HepG2 (cell line): ENCODE measurements at places on chromosomes 4 and X.
A peak's percentile ranks its signal among the peaks of the same experiment; 100 is the strongest.

- H3K27me3 ChIP-seq, result no peaks in the 10 kb centered on the region
- DNase-seq, result no peak
- no peak overlapping the region for H3K4me3 ChIP-seq
- H3K27ac ChIP-seq, result no peak overlapping the region
- no peaks in the 10 kb centered on the region for H3K4me1 ChIP-seq
- no peaks in the 10 kb centered on the region for H3K36me3 ChIP-seq
These were observed 82.9 kb downstream of the RTL5 start for GRCh38 chrX:72048510-72049455.

DNA sequence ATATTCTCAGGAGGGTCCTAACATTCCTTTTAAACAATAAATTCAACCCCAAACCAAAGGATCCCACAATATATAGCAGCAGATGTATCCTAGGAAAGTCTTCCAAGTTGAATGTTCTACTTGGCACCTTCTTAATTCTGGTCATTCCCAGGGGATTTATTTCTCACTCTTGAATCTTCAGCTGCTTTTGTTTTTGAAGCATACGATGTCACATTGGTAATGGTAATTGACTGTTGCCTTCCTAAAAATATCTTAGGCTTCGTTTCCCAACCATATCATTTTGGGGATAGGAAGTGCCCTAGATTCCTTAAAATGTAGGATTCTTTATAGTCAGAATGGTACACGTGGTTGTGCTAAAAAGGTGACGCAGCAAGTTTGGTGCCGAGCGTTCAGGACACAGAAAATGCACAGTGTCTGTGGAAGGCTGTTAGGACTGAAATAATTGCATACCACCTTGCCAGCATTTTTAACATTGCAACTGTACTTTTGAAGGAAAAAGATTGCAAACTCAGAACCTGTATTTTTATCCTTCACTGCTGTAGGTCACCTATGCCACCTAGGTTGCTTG, 8.1 kb downstream of the SNX25 start:
- H3K27me3 ChIP-seq, result no peaks in the 10 kb centered on the region
- no peak for DNase-seq
- H3K36me3 ChIP-seq, result peaks cover 2% of the 10 kb centered on the region; the same call in 1 of the 2 replicates
- no peak overlapping the region for H3K27ac ChIP-seq
- peaks cover 46% of the 10 kb centered on the region for H3K4me1 ChIP-seq

- no peaks in the 10 kb centered on the region for H3K36me3 ChIP-seq
- no peak overlapping the region for H3K4me3 ChIP-seq
- DNase-seq, result no peak
These were observed 70.3 kb downstream of the ACOX3 start for GRCh38 chr4:8370106-8370787.

GRCh38 chr4:83865417-83866150, 329.7 kb downstream of the GPAT3 start:
- H3K4me3 ChIP-seq, result no peak overlapping the region
- no peak overlapping the region for H3K27ac ChIP-seq
- H3K4me1 ChIP-seq, result peaks cover 8% of the 10 kb centered on the region
- DNase-seq, result no peak
- H3K36me3 ChIP-seq, result no peaks in the 10 kb centered on the region
- H3K27me3 ChIP-seq, result no peaks in the 10 kb centered on the region

DNA sequence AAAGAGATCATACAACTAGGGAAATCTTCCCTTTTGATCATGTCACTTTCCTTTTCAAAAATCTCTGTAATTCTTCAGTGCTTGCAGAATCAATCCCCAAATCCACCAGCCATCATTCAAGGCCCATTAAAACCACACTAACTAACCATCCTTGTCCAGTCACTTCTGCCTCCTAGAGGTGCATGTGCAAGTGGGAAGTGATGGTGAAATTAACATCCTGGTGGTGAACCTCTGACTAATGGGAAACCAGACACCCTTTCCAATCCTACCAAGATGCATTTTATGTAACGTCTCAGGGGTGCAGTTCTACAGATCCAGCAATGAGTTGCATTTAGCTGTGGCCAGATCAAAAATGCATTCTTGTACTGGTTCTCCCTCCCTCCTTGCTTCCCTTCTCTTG, 341.8 kb downstream of the RAPGEF2 start:
- no peaks in the 10 kb centered on the region for H3K27me3 ChIP-seq
- H3K36me3 ChIP-seq, result no peaks in the 10 kb centered on the region
- H3K4me3 ChIP-seq, result no peak overlapping the region

DNA sequence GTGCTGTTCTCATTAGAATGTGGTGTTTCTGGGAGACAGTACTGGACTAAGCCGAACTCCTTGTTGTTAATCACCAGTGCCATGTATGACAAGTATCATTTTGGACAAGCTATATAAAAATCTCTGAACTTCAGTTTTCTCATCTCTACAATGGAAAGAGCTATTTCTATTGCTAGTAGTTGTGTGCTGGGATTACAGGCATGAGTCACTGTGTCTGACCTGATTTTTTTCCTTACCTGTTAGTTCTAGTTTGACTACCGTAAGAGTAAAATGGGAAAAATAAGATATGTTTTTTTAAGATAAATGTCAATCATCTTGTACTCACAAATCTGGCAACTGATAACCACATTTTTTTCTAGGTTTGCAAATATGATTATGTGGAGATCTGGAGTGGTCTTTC, 192.3 kb downstream of the TLL1 start:
- H3K27me3 ChIP-seq, result no peaks in the 10 kb centered on the region
- no peak overlapping the region for H3K27ac ChIP-seq
- DNase-seq, result no peak
- no peaks in the 10 kb centered on the region for H3K36me3 ChIP-seq

DNA sequence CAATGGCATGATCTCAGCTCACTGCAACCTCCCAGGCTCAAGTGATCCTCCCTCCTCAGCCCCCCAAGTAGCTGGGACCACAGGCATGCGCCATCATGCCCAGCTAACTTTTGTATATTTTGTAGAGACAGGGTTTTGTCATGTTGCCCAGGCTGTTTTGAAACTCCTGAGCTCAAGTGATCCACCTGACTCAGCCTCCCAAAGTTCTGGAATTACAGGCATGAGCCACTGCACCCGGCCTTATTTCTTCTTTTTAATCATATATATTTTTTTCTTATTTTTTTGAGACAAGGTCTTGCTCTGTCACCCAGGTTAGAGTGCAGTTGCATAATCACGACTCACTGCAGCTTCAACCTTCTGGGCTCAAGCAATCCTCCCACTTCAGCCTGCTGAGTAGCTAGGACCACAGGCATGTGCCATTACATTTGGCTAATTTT, 184.0 kb downstream of the TSPAN5 start:
- H3K27me3 ChIP-seq, result no peaks in the 10 kb centered on the region
- no peak overlapping the region for H3K4me3 ChIP-seq
- H3K27ac ChIP-seq, result no peak overlapping the region
- DNase-seq, result no peak

DNA sequence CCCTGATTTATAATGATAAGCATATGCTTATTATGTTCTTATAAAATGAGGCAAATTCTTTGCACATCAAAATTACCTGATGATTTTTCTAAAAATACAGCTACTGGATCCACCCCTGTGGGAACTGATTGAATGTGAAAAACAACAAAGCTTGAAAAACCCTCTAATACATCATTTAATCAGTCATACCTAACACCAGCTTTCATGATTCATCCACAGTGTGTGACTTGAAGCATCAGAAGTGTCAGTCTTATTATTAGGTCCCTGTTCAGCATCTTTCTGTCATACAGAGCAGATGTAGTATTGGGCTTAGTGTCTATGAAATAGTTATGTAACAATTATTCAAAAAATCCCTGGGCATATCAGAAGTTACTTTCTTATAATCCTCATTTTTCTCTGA, 671.3 kb upstream of the GALNT7 start:
- no peaks in the 10 kb centered on the region for H3K4me1 ChIP-seq
- H3K36me3 ChIP-seq, result no peaks in the 10 kb centered on the region
- H3K27me3 ChIP-seq, result no peaks in the 10 kb centered on the region; the same call in 1 of the 2 replicates

DNA sequence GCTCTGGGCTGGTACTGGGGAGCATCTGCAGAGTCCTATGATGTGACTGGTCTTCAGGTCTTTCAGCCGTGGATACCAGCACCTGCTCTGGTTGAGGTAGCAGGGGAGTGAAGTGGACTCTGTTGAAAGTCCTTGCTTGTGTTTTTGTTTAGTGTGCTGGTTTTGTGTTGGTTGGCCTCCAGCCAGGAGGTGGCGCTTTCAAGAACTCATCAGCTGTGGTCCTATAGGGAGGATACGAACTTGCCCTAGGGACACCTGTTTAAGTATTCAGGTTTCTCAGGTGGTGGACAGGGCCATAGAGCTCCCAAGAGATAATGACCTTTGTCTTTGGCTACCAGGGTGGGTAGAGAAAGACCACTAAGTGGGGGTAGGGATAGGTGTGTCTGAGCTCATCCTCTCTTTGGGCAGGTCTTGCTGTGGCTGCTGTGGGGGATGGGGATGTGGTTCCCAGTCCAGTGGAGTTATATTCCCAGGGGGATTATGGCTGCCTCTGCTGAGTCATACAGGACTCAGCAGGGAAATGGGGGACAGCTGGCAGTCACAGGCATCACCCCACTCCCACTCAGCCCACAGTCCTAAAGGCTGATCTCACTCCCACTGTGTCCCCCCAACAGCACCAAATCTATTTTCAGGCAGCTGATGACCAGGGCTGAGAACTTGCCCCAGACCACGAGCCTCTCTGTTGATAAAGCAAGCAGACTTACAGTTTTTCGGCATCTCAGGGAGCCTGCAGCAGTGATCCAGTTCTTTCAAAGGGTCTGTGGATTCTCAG, 24.1 kb downstream of the MSMO1 start:
- H3K27me3 ChIP-seq, result no peaks in the 10 kb centered on the region; the same call in 1 of the 2 replicates
- H3K4me1 ChIP-seq, result peaks cover 22% of the 10 kb centered on the region
- DNase-seq, result peak; percentile 43
- no peaks in the 10 kb centered on the region for H3K36me3 ChIP-seq

DNA sequence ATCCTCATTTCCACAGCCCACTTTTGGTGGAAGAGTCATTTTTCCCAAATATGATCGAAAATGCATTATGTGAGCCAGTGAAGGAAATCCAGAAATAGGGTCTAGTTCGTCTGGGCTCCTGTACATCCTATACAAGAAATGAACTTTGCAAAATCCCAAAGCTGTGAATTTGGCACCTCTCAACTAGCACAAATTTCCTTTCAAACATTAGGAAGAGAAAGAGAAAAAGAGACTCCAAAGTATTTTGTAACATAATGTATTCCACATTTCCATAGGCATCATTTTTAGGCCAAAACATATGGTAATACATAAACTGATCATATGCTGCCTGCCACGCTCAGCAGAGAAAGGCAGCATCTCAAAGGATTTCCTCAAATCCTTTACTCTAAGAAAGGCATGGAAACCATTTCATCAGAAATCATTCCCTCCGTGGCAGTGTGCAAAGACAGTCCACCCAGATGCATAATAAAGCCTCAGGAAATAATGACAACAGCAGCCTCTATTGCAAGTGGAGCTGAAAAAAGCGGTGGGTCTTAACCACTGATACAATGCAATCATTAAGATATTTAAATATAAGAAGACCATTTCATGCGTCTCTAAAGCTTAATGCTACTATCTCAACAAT, 56.8 kb downstream of the ANOS1 start:
- H3K4me3 ChIP-seq, result no peak overlapping the region
- H3K4me1 ChIP-seq, result no peaks in the 10 kb centered on the region
- DNase-seq, result no peak
- H3K36me3 ChIP-seq, result no peaks in the 10 kb centered on the region
- H3K27me3 ChIP-seq, result no peaks in the 10 kb centered on the region

- no peaks in the 10 kb centered on the region for H3K4me1 ChIP-seq
- no peak for DNase-seq
- no peak overlapping the region for H3K4me3 ChIP-seq
These were observed 1.8 kb downstream of the ADAM29 start for GRCh38 chr4:174919886-174920423.

DNA sequence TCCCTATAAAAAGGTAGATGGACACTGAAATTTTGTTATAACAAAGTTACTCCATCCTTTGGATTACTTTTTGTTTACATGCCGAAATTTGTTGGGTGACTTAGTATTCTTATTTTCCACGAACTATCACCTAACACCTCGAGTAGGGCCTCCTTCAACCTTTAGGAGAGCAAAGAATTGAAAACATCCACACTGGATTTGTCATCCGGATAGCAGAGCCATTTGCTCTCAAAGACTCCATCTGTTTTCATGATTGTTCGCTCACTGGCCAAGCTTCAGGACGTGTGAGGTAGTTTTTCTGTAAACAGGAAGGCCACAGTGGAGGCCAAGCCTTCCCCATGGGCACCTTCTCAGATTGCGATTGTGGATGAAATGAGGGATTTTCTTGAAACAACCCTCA, at the start of gene ADAD1:
ADAD1 (plus strand) TSS at position 301 of the 400 bp plus-strand sequence. CDS start 1,059 bp downstream, outside the sequence.
- no peaks in the 10 kb centered on the region for H3K4me1 ChIP-seq
- no peak within 1 kb of the TSS for H3K27ac ChIP-seq
- no peak within 1 kb of the TSS for H3K4me3 ChIP-seq
- no peaks in the 10 kb centered on the region for H3K36me3 ChIP-seq

GRCh38 chr4:70239884-70240591, 2.4 kb upstream of the CSN3 start:
- H3K27me3 ChIP-seq, result no peaks in the 10 kb centered on the region
- H3K4me1 ChIP-seq, result peaks cover 32% of the 10 kb centered on the region
- no peak overlapping the region for H3K27ac ChIP-seq
- no peaks in the 10 kb centered on the region for H3K36me3 ChIP-seq

- no peak overlapping the region for H3K4me3 ChIP-seq
- H3K27ac ChIP-seq, result no peak overlapping the region
These were observed 34.5 kb downstream of the ABCE1 start for GRCh38 chr4:145132511-145133098.

DNA sequence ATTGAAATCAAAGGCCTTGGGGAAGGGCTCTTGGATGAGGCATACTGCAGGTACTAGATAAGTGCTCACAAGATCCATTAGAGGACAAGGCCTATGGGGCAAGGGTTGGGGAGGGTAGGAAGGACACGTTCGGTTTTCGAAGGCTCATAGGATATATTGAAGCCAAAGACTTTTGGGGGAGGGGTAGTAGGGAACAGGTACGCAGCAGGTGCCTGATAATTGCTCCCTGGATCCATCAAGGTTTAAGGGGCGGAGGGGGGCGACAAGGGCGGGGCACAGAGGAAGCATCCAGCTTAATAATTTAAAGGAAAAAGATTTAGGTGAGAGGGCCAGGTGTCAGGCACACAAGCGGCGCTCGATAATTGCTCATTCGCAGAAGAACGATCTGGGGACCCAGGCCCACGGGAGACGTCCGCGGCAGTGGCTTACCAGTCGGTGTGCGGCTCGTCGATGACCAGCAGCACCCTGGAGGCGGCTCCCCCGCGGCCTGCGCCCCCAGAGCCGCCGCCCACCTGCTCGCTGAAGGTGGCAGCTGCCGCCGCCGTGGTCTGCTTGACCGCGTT, 653 bp downstream of the SYN1 start:
- no peak for DNase-seq
- H3K27ac ChIP-seq, result no peak overlapping the region
- no peak overlapping the region for H3K4me3 ChIP-seq
- H3K4me1 ChIP-seq, result no peaks in the 10 kb centered on the region
- no peaks in the 10 kb centered on the region for H3K36me3 ChIP-seq

GRCh38 chr4:175970724-175971123, 94.9 kb upstream of the WDR17 start:
- H3K4me1 ChIP-seq, result no peaks in the 10 kb centered on the region
- H3K27me3 ChIP-seq, result no peaks in the 10 kb centered on the region
- no peak for DNase-seq
- H3K27ac ChIP-seq, result no peak overlapping the region

DNA sequence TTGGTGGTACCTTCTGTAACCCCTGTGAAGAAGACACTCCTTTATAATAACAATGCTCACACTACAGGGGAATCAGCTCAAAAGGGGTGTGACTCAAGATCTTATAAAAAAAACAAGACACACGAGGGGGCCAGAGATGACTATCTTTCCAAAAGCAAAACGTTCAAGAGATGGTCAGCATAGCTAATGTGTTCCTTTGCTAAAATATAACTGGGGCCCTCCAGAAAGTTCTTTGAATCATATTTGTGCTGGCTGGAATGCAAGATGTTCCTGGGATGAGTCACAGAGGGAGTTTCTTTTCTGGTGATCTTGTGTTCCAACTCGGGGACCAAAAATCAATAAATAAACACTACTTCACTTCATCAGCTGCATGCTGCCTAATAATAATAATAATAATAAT, 46.5 kb downstream of the RAI2 start:
- H3K27ac ChIP-seq, result no peak overlapping the region
- no peaks in the 10 kb centered on the region for H3K36me3 ChIP-seq
- no peak overlapping the region for H3K4me3 ChIP-seq
- H3K4me1 ChIP-seq, result no peaks in the 10 kb centered on the region
